LHCN-M2 (cell line): ENCODE measurements at places on chromosomes 3 and 15. TPM values are rescaled to one million over a fixed set of nuclear protein-coding genes. Genes with fewer than 3 reads are reported as not detected.
A peak's percentile ranks its signal among the peaks of the same experiment; 100 is the strongest.

The CMTM8 gene
- 7.0 and 7.1 TPM in 2 replicates for total RNA-seq

The DYNC1LI1 gene
- 42.6 and 50.1 TPM in 2 replicates for total RNA-seq

The NBEAL2 gene
- 2.1 and 2.2 TPM in 2 replicates for total RNA-seq

DNA sequence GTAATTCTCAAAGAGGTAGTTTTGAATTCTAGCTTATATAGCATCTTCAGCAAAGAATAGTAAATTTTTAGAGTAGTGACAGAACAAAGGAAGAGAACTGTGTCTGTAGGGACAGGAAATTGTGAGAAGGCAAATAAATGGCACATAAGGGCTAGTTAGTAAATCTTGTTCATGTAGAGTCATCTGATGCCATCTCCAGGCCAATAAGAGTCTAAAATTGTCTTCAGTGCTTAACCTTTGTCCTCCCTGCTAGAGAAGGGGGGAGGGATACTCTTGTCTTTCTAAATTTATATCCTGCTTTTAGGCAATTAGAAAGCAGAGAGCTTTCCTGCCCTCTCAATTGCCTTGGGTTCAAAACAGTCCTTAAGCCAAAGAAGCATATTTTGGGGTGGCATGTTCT, 87.0 kb upstream of the DNAJC19 start:
- no peak for DNase-seq

The TEX55 gene
- not detected in 2 replicates for total RNA-seq

- DNase-seq, result no peak
Measured at GRCh38 chr3:48112813-48113212, 75.4 kb downstream of the CDC25A start.

GRCh38 chr3:109098079-109098644, 19.8 kb downstream of the MORC1 start:
- no peak for DNase-seq

- DNase-seq, result no peak
Measured at GRCh38 chr3:61679026-61679425, 117.7 kb downstream of the PTPRG start.

The TIPARP gene
- total RNA-seq, result 89.9 and 103 TPM in 2 replicates

The RBP2 gene
- not detected in 2 replicates for total RNA-seq

DNA sequence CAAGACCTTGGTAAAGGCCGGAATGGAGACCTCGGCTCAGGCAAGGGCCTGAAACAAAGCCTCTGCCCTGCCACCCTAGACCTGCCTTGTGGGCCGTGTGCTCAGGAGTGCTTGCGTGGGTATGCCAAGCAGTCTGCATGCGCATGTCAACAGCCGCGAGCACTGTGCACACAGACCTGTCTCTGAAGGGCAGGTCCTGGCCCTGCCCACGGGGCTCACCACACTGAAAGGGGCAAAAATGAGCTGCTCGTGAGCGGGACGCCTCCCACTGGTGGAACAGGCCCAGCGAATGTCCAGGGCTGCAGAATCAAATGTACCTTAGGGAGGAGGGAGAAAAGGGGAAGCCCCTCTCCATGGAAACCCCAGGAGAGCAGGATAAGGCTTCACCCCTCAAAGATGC, 44.3 kb upstream of the FGD5 start:
- no peak for DNase-seq

GRCh38 chr15:74050127-74050526, 32.2 kb downstream of the GOLGA6A start:
- DNase-seq, result no peak

The ZNF385D gene
- 3.9 and 10.6 TPM in 2 replicates for total RNA-seq

DNA sequence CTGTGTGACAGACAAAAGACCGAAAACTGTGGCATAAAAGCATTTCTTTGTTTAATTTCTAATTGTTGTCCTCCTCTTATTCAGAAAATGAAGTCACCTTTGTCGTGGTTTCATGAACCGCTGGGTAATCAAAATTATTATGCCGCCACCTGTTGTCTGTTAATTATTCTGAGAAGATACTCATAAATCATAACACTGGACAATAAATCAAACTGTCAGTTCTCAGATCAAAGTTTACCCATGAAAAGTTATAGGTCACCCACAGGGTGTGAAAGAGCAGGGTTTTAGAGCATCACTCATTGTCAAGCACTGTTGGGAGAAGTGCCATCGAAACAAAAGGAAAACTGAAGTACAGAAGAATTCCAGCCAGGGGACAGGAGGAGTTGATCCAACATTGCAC, 474.3 kb downstream of the NR2F2 start:
- no peak for DNase-seq

The OR4F15 gene
- total RNA-seq, result not detected in 2 replicates

- DNase-seq, result no peak
Measured at GRCh38 chr15:75455982-75456531, 4.6 kb upstream of the SIN3A start.

DNA sequence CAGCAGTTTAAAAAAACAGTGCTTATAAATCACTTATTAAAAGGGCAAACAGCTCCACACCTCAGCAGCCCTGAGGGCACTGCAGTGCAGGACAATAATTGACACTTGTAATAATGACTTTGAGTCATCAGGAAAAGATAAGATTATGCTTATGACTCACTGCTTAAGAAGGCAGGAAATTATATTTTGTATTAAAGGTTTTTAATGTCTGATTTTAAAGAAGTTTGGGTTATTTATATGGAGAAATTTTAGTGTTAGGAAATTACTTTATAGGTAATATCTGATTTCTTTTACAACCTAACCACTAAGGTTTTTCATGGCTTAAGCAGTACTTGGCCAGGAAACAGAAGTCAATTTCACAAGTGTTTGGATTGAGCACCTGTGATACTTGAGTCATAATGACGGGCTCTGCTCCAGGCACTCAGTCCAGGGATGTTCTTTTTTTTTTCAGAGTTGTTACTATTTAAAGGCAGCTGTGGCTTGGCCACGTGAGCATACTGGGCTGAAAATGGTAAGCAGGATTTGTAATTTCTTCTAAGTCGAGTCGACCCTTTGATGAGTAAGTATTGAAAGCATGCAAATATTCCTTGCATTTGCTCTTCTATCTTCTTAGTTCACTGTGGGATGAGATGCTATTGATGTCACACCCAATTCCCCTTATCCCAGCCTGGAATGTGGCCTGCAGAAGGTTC, 21.6 kb upstream of the SLC6A20 start:
- peak; percentile 97 for DNase-seq

The ESYT3 gene
- total RNA-seq, result 0.90 and 1.0 TPM in 2 replicates

- no peak for DNase-seq
Measured at GRCh38 chr3:186883686-186884058, 41.2 kb downstream of the ADIPOQ start.

The A4GNT gene
- not detected in 2 replicates for total RNA-seq

GRCh38 chr15:22224241-22224671, 143.9 kb downstream of the OR4M2 start:
- DNase-seq, result no peak

The LDHAL6B gene
- total RNA-seq, result not detected in 2 replicates

GRCh38 chr15:74549816-74550215, 8.8 kb downstream of the ARID3B start:
- DNase-seq, result no peak

The PYGO1 gene
- 10.5 and 11.7 TPM in 2 replicates for total RNA-seq

The CLSTN2 gene
- 0.13 and 0.17 TPM in 2 replicates for total RNA-seq

GRCh38 chr3:157471064-157471463, 32.2 kb downstream of the VEPH1 start:
- DNase-seq, result no peak

DNA sequence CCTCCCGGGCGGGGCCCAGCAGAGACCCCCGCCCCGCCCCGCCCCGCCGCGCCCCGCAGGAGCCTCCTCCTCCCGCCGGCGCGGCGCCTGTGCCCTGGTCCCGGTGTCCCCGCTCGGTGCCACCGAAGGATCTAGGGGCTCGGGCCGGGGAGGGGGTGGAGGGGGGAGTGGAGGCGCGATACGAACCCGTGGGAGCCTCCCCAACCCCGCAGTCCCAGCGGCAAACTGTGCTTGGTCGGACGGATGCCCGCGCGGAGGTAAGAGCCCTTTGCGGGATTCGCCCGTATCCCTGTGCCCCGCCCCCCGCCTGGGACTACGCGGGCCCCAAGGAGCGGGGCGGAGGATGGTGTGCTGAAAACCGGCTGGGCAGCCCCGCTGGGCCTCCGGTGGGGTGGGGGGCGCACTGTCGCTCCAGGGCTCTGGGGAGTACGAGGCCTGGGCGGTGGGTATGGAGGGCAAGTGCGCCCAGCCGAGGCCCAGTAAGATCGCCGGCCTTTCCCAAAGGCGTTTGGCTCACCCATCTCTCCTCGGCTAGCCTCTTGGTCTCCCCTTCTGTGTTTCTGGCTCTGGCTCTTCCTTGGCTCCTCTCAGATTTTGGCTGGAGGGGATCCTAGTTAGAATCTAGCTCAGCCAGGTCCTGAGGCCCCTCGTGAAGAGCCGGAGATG, 65.6 kb upstream of the POLG start:
- no peak for DNase-seq

GRCh38 chr15:45611305-45611704, 23.5 kb upstream of the SQOR start:
- DNase-seq, result no peak

DNA sequence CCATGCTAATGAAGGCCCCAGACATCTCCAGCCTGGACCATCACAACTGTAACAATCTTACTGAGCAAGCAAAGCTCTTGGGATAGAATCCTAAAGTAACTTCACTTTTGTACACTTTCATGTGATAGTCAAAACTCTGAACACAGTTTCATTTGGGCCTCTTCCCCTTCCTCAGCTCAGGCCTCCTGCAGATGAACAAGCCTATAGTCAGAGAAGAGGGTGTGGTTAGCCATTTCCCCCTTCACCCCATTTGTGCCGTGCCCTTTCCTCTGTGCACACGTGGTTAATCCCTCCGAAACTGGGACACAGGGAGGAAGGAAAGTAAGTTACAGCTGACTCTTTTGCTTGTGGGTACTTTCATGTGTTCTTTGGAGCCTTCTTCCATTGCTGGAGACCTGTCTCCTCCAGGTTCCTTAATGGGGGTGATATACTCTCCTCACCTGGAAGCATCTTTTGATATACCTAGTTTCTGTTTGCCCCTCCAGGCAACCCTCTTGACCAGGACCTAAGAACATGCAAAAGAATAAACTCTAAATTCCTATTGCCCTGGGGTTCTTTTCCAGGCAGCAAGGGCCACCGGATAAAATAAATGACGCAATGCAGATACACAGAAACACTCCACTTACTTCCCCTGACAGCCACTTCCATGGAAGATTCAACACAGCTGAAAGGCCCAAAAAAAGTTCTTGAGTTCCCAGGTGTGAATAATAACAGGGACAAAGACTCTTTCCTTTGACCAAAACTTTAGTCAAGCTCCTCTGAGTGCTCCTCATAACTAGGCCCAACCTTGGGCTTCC, 29.6 kb upstream of the CSTA start:
- no peak for DNase-seq

GRCh38 chr3:111861391-111861790, 2.3 kb downstream of the PHLDB2 start:
- peak; percentile 65 for DNase-seq

- DNase-seq, result no peak
Measured at GRCh38 chr15:20671675-20672074, 130.1 kb upstream of the GOLGA6L6 start.

The SNX1 gene
- total RNA-seq, result 31.5 and 42.9 TPM in 2 replicates

GRCh38 chr15:64525828-64526530, 65.6 kb downstream of the ZNF609 start:
- no peak for DNase-seq

GRCh38 chr3:15645740-15646501, 44.4 kb downstream of the BTD start:
- peak; percentile 98 for DNase-seq

DNA sequence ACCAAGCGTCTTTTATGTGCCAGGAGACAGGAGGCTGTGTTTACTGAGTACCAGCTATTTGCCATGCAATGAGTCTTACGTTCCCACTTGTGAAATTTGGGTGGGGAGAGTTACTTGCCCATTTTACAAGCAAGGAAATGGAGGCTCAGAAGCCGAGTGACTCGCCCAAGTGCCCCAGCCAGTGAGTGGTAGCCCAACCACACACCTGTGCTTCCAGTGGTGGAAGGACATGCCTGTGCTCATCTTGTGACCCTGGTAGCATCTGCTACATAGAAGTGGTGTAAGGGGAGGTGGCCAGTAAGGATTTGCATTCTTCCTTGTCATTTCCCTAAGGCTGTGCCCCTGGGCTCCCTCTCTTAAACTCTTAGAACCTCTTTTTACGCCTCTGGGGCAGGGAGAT, 49.3 kb downstream of the FBLN2 start:
- DNase-seq, result no peak

DNA sequence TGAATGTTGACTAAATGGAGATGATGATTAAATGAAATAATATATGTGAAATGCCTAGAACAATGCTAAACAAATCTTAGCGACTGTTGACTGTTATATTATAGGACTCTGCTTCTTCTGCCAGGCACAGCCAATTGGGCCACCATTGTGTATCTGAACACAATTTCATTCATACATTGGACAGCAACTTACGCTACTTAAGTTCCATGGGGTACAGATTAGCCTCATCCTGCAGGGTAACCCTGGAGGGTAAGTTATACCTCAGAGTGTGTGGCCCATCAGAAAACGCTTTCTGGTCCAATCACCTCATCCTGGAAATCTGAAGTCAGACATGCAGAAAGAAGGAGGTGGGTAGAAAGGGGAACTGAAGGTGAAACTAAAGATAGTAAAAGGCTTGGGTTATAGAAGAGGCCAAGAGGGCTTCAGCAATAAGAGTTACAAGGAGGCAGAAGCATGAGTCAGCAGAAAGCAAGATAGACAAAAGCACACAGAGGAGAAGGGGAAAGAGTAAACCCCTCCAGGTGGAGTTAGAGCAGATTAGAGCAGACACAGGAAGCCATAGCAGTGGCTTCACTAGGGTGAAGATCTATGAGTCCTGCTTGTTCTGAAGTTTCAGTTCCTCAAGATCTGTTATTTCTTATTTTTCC, 119.3 kb upstream of the SLC24A5 start:
- DNase-seq, result no peak

DNA sequence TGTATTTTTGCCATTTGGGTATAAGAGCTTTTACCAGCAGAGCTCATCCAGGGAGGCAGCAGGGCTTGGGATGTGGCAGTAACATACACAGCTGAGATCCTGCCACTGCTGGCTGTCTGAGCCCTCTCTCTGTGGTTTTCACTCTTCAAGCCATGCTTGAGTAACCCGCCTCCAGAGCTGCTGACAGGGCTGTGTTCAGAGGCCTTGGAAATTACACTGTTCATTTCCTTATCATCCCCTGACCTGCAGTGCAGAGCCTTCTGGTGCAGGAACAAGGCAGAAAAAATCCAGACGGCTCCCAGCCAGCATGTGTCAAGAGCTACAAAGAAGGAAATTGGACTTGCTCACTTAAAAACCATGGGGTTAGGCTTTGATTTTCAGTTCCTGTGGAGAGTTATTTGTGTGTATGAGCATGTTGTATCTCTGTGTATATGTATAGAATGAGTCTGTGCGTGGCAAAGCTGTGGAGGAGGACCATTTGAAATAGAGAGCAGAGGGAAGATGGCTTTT, 47.0 kb downstream of the ZNF609 start:
- DNase-seq, result peak; percentile 62

The TM4SF18 gene
- total RNA-seq, result 3.0 and 5.2 TPM in 2 replicates
